Cardiac muscle cell (in vitro differentiated cells and primary cell): ENCODE measurements at places on chromosomes 7 and 10. TPM values are rescaled to one million over a fixed set of nuclear protein-coding genes. Genes with fewer than 3 reads are reported as not detected.
A peak's percentile ranks its signal among the peaks of the same experiment; 100 is the strongest.

GRCh38 chr10:13354783-13355182 is 6.7 kb upstream of the SEPHS1 start:
- no peak overlapping the region for H3K4me3 ChIP-seq
- H3K27me3 ChIP-seq: peaks cover 24% of the 10 kb centered on the region
- no peak for DNase-seq
- H3K4me1 ChIP-seq: peaks cover 3% of the 10 kb centered on the region

DNA sequence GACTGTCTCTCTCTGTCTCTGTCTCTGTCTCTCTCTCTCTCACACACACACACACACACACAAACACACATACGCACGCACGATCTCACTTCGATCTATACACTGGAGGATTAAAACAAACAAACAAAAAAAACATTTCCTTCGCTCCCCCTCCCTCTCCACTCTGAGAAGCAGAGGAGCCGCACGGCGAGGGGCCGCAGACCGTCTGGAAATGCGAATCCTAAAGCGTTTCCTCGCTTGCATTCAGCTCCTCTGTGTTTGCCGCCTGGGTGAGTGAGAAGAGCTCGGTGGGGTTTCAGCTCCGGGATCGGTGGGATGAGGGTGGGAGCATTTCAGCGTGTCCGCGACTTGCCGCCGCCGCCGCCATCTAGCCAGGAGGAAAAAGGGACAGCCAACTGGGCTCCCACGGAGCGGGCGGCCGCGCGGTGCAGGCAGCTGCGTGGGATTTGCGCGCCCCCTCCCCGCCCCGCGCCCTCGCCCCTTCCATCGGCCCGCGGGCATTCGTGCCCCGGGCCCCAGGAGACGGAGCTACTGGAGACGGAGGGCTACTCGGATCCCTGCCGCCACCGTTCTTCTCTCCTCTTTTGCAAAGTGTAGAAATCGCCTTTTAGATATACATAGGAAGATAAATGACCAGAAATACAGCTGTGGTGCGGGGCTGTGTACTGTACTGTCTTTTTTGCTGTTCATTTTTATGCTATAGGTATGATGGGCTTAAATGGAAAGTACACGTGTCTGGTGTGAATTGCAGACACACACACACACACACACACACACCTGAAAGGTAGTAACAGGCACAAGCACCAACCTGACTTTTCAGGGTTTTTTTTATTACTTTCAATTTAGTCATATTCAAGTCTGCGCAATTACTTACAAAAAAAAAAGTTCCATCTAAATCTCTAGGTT is 581 bp downstream of the PTPRZ1 start:
- no peaks in the 10 kb centered on the region for H3K36me3 ChIP-seq
- H3K4me1 ChIP-seq: no peaks in the 10 kb centered on the region
- DNase-seq: peak; percentile 54
- H3K4me3 ChIP-seq: peak overlapping the region; percentile 69

DNA sequence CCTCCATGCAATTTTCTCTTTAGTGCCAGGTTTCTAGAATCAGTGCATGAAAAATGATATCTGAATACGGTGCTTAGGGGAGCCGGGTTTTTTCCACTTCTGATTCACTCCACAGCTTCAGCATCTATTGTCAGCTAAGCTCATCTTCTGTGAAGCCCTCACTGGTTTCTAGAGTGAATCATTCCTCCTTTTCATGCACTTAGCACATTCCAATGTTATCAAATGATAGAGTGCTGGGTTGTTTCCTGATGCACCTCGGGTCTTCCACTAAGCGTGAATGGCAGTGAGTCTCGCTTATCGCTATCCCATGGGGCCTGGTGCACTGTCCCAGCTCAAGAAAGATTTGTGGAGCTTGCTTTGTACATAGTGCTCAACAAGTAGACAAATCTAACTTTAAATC is 170.9 kb upstream of the RHEB start:
- DNase-seq: no peak
- peaks cover 69% of the 10 kb centered on the region for H3K4me1 ChIP-seq
- H3K27me3 ChIP-seq: no peaks in the 10 kb centered on the region
- no peaks in the 10 kb centered on the region for H3K36me3 ChIP-seq
- peak overlapping the region; percentile 87 for H3K27ac ChIP-seq
- H3K4me3 ChIP-seq: no peak overlapping the region

DNA sequence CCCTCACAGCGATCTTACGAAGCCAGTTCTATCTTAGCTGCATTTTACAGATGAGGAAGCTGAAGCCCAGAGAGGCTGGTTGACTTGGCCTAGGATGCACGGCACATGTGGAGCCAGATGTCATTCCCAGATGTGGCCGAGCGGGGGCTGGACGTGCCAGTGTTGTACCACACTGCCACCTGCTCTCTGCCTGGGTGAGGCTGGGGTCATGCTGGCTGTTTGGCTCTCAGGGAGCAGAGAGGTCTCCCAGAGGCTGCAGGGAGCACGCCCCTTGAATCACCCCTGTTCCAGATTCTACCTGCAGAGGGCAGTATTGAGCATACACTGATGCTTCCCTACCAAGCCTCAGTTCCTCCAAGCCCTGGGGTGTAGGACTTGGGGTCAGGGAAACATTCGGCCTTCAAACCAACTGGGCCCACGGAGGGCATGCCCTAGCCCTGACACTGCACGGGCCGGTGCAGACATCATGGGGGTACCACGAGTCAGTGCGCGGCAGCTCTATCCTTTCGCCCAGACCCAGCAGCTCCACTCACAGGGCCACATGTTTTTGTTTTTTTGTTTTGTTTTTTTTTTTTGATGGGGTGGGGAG is 3.8 kb upstream of the GTF2IRD1 start:
- no peaks in the 10 kb centered on the region for H3K36me3 ChIP-seq
- no peak overlapping the region for H3K27ac ChIP-seq
- peak; percentile 64 for DNase-seq
- H3K4me3 ChIP-seq: no peak overlapping the region
- no peaks in the 10 kb centered on the region for H3K27me3 ChIP-seq

CYP2C9 gene
- not detected in 2 replicates for total RNA-seq

DNA sequence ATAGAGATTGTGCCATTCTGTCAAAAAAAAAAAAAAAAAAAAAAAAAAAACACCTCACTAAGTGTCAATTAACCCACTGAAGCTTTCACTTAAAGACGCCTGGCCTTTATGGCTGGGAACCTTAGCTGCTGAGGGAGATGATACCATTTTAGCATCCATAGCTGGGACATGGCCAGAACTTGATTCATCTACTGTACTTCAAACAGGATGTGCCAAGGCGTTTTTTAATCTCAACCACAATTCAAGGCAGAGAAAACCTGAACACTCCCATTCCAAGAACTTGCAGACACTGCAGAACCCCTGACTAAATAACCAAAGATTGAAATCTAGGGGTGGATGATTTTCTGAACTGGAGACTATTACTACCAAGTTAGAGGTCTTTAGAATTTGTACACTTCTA is 996.6 kb downstream of the SORCS1 start:
- H3K27me3 ChIP-seq: no peaks in the 10 kb centered on the region
- no peak overlapping the region for H3K27ac ChIP-seq
- H3K36me3 ChIP-seq: no peaks in the 10 kb centered on the region

GRCh38 chr7:129831424-129832058 is 121.2 kb downstream of the UBE2H start:
- peaks cover 11% of the 10 kb centered on the region for H3K4me1 ChIP-seq
- peak overlapping the region; percentile 84 for H3K27ac ChIP-seq
- H3K27me3 ChIP-seq: no peaks in the 10 kb centered on the region
- H3K36me3 ChIP-seq: peaks cover 10% of the 10 kb centered on the region

DNA sequence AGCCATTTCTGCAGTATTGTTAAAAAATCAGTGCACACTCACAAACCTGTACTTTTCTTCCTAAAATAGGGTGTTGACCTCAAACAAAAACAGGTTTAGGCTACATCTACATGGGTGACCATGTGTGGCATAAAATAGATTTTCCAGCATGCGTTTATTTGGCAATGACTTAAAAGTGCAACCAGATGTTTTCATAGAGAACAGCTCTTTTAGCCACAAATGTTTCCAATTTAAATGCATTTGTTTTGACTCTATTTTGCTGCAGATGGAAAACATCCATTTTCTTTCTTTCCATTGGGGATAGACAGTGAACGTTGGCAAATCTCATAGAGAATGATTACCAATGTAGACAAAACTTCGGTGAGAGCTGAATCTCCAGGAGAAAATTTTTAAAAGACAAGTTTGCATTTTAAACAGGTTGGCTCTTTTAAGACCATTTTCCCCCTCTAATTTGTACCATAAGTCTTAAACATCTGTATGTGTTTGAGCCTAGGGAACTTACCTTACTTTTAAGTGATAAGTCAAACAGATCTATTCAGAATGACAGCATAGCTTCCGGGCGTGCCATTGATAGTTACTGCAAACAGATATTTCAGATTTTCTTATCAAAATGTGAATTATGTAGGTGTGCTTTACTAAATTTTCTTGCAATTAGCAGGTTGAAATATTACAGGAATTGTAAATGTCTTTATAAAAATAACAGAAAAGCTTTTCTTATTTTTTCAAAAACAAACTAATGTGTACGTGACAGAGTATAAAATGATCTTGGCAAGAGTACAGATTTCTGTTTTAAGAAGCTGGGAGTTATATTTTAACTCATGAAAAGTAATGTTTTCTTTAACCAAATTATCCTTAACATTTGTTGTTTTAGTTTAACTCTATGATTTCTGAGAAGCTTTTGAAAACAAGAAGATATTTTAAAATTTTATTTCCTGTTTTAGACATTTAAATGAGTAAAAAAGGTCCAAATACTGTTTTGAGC is 144.9 kb downstream of the HGF start:
- no peak overlapping the region for H3K4me3 ChIP-seq
- no peaks in the 10 kb centered on the region for H3K4me1 ChIP-seq
- H3K27ac ChIP-seq: no peak overlapping the region
- DNase-seq: no peak
- no peaks in the 10 kb centered on the region for H3K27me3 ChIP-seq

XRCC2 gene
- 3.4 and 3.6 TPM in 2 replicates for total RNA-seq

FKBP6 gene
- total RNA-seq: not detected in 2 replicates
